ENCODE measurements at places on chromosomes 7 and 10. TPM values are rescaled to one million over a fixed set of nuclear protein-coding genes. Genes with fewer than 3 reads are reported as not detected.

EPHA1 gene
- 18.3 TPM for polyA plus RNA-seq

SPDYE5 gene
- polyA plus RNA-seq, result 5.7 TPM

HABP2 gene
- polyA plus RNA-seq, result 0.73 TPM

KCNIP2 gene
- 8.4 TPM for polyA plus RNA-seq

DNA sequence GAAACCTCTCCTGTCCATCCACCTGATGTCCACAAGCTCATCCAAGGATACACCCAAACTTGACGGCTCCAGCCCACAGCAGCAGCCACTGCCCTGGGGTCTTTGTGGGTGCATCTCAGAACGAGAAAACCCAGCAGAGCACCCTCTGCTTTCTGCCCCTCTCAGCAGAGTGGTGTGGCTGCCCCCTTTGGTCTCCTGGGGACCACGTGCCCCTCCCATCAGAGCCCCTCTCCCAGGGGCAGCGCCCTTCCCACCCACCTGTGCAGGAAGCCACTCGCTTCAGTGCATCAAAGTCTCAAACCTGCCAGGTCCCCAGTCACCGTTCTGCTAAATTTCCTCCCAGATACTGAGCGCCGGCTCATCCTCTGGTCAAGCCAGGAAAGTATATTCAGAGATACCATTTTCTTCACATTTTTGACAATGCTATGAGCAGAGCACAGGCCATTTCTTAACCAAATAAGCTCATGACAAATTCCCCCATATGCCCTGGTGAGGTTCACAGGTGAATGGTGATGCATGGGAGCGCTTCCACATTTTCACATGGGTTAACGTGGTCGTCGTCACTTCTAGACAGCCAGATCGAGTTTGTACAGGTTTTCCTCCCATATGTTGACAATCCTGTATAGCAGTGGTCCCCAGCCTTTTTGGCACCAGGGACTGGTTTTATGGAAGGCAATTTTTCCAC, 32.4 kb downstream of the CAMK2B start:
- DNase-seq, result no peak

DNA sequence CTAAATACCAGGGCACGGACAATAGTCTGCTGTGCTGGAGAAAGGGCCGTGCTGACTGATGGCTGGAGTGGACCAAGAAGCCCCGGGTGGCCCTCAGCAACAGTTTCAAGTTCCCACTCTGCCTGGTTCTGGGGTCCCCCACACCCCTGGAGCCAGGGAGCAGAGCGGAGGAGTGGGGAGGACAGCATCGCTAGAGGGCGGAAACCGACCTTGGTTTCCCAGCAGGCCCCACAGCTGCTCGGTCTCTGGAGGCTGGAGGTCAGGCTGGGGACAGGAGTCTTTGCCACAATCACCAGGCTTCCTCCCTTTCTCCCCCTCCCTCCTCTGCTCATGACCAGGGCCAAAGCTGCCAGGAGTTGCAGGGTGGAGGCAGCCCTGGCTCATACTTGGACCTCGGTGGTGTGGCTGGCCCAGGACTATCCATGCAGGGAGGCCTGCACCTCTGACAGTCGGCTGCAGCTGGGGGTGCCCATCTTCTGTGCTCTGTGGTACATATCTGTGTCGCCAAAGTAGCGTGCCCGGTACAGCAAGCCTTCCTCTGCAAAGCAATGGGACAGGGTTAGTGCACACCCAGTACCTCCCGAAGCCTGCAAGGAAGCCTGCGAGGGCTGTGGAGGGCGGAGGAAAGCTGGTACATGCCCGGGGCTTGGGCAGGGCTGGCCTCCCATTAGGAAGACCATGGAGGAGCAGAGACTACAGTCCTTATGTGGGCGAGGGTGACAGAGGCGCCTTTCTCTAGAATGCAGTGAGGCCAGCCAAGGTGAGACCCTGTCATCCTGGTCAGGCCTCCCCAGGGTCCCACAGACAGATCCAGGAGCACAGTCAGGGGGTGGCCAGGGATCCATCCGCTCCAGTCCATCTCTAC, 19.1 kb downstream of the DNAJB12 start:
- no peak for DNase-seq

DNA sequence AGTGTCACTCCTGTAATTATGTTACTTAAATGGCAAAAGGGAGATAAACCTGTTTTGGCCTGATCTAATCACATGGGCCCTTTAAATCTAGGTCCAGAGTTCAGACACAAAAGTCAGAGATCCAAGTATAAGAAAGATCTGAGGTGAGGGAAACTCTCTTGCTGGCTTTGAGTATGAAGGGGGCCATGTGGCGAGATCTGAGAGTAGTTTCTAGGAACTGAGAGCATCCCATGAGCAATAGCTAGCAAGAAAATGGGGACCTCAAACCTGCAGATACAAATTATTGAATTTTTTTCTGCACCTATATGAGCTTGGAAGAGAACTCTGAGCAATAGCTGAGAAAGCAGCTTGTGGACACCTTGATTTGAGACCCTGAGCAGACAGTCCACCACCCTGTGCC, 27.6 kb downstream of the ANKRD7 start:
- no peak for DNase-seq

- no peak for DNase-seq
Measured at GRCh38 chr10:1003884-1004670, 15.8 kb downstream of the GTPBP4 start.

DNA sequence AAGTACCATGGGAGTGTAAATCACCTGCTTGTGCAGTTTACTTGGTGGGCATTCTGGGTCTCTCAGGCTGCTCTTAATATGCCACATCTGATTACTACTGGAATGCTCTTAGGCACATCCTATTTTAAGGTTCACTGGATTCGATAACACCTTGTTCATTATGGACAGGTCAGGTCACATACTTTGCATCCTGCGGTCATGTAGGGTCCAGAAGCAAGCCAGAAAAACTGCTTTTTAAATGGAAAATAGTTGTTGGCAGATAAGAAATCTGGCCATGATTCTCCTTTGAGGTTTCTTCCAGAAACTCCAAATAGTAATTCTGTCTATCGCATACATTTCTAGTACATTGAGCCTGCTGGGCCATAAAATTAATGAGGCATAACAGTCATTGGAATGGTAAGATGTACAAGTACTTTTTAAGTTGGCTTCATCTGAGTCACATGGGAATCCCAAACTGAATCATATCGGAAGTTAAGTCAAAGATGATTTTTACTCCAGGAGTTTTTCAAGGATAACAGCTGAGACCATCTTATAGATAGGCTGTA, 371.9 kb downstream of the LRRTM3 start:
- DNase-seq, result peak; percentile 36

DNA sequence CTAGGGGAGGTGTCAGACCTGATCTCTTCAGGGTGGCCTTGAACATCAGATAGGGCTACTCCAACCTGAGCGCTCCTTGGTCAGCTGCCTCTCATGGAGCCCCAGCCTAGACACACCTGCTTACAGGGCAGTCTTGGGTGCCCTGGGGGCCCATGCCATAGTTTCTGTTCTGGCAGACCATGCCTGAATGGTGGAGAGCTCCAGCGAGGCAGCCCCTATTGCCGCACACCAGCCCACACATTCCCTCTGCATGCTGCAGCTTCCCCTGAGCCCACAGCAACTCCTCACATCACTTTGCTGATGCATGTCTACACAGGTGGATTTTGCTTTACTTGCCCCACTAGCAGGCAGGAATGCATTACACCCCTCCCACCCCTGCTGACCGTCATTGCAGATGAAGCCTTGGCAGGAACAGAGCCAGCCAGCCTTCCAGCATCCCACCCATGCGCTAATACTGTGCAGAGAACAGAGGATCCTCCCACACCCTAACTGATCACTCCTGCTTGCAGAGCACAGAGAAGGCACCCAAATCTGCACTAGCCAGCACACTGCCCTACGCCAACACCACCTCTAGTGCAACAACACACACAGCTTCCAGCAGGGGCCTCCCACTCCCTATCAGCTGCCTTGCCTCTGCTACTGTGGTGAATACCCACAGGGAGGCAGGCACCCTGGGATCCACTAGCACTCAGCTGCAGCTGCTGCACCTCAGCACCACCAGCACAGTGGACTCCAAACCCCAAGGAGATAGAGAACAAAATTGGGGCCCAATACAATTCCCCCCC, 43.0 kb upstream of the GRM3 start:
- DNase-seq, result no peak

- DNase-seq, result peak; percentile 86
Measured at GRCh38 chr10:15738270-15738925, 18.7 kb upstream of the ITGA8 start.

GRCh38 chr7:27784399-27785053, 44.6 kb downstream of the TAX1BP1 start:
- peak; percentile 27 for DNase-seq

- DNase-seq, result no peak
Measured at GRCh38 chr7:159091041-159091440, 53.6 kb downstream of the VIPR2 start.

DNA sequence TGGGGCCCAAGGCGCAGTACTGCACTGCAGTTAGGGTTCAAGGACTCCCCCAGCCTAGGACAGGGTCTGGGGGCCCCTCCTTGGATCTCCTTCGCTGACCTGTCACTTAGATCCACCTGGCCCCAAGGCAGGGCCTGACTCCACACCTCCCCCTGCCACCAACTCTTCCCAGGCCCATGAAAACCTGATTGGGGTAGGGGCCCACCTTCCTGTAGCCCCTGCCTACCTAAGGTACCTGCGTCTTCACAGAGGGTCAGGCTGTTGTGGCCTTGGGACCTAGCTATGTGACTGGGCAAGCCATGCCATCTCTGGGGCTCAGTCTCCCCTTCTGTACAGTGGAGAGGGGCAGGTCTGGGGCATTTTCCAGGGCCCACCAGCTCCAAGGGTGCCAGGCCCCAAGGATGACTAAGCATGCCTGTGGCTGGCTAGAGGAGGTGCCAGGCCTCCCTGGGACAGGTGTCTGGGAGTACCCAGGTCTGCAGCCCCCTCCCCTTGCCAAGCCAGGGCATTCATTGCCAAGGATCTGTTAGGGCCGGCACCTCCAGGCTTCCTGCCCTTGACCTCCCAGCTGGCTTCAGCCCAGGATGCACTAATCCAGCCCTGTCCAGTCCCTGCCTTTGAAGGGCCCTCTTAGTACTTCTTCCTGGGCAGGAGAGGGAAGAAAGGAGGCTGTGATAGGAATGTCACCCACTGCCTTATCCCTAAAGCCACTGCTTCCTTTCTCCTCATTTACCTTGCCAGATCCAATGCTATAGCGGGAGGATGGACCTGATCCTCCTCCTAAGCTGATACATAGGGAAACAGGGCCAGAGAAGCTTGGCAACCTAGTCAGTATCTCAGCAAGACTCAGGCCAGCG, 1.3 kb downstream of the LIMK1 start:
- no peak for DNase-seq

DNA sequence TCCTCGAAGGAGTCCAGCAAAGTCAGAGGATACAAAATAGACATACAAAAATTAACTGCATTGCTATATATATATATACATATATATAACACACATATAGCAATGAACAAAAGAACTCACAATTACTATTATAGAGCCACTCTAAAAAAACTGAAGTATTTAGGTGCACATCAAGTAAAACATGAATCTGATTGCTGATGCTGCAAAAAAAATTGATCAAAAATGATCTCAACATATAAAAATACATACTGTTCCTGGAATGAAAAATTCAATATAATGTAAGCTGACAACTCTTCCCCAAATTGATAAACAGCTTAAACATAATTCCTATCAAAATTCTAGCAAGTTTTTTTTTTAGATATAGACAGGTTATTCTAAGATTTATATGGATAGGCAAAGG, 126.8 kb downstream of the ALOX5 start:
- no peak for DNase-seq

DNA sequence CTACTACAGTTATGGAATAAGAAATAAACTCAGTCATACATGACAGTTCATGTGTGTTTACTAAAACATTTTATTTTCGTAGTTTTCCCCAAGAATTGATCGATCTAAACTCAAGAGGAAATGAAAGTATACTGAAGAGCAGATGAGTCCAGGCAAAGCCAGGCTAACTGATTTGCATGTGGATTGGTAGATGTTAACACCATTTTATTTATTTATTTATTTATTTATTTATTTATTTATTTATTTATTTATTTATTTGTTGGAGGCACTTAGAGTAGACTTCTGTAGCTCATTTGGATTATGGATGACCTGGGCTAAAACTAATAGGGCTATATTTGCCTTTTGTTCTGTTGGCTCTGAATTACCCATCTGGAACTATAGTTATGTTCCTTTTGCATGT, 68.5 kb upstream of the DKK1 start:
- no peak for DNase-seq

GRCh38 chr10:93465806-93466675, 16.1 kb downstream of the MYOF start:
- no peak for DNase-seq

- DNase-seq, result no peak
Measured at GRCh38 chr10:25017661-25018060, 1.2 kb downstream of the THNSL1 start.

DNA sequence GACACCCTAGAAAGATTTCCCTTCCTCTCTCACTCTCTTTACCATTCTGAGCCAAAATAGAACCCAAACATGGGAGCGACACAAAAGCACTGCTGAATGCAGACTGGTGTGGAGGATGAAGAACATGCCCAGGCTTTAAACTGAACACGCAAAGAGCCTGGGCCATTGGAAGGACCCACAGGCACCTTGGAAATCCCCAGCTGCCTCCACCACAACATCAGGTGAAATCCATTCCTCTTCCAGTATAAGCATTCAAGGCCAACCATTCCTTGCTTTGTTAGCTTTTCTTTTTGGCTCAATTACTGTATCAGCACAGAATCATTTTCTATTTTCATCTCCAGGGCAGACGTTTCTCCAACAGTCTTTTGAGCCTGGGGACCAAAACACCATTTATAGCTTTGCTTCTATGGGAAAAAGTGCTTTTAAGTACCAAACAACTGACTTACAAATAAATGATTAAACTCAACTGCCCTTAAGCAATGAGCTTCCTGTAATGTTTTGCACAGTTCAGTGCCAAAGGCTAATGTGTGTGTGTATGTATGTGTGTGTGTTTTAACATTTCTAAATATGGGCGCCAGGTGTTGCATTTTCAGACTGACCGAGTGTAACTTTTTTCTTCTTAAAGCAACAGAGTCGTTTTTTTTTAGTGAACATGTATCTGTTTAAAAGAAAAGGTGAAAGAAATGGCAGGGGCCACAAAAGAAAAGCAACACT, 16.2 kb upstream of the BLNK start:
- DNase-seq, result peak; percentile 85

GRCh38 chr10:78362406-78363022, 328.9 kb downstream of the RPS24 start:
- no peak for DNase-seq

Measured in renal pelvis (tissue), 12 donors.